ENCODE measurements at places on chromosomes 6 and 20.

DNA sequence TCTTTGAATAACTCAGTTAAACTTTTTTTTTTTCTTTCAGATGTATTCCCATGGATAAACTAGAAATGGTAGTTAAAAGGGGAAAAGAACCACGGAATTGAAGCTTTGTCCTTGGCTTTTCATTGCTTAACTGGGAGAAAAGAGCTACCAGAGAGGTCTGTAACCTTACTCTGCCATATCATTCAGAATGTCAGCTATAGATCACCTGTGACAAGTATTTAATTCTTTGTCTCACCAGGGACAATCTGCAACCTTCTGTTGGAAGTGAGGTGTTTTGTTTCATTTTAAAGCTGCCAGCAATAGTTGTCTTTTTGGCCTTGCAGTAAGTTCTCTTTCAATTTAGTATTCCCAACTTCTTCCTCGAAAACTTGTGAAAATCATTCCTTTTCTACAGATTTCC, 618.4 kb downstream of the FRK start:
- no peak for DNase-seq

- no peak for DNase-seq
Measured at GRCh38 chr20:34165018-34165619, 53.1 kb upstream of the EIF2S2 start.

DNA sequence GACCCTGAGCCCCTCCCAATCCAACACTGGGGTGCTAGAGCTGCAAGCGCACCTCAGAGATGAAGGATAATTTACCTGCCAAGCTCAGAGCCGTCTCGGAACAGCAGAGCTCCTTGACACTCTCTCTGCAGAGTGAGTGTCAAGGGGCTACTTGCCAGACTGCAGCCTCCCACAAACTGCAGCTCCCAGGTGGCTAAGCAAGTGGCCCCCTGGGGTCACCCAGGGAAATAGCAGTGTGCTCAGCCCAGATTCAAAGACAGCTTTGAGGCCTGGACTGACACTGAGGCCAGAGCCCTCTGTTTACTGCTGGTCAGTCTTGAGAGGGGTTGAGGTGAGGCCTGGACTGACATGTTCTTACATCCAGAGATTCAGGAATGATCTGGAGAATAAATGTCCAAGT, 46.0 kb upstream of the GJA1 start:
- DNase-seq = no peak

DNA sequence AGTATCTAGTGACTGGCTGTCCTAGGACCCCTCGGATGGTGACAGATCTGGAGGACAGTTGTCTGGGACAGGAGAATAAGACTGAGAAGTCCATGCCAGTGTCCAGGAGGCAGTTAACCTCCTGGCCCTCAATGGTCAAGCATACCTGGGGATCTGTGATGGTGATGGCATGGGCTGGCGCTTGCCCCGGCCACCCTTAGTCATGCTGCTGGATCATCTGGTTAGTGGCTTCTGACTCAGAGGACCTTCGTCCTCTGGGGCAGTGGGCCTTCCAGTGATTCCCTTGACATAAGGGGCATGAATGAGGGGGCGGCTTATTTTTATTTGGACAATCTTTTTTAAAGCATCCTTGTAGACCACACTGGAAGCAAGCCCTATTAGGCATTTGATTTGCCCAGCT, 24.0 kb upstream of the SF3B5 start:
- no peak for DNase-seq

DNA sequence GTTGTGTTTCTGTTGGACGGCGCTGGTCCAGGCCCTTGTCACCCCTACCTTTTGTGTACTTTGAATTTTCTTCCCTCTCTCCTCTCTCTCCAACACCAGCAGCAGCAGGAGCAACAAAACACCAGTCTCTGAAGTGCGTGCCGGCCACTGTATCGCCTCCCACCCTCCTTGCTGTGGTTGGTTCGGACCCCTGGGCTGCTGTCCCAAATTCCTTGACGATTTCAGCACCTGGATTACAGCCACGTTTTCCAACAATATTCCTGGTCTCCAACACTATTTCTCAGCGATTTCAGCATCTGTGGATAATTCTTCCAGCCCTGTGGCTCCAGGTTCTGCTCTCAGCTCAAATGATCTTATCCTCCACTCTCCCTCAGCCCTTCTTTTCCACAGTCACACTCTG, 11.8 kb downstream of the MAS1 start:
- no peak for DNase-seq

DNA sequence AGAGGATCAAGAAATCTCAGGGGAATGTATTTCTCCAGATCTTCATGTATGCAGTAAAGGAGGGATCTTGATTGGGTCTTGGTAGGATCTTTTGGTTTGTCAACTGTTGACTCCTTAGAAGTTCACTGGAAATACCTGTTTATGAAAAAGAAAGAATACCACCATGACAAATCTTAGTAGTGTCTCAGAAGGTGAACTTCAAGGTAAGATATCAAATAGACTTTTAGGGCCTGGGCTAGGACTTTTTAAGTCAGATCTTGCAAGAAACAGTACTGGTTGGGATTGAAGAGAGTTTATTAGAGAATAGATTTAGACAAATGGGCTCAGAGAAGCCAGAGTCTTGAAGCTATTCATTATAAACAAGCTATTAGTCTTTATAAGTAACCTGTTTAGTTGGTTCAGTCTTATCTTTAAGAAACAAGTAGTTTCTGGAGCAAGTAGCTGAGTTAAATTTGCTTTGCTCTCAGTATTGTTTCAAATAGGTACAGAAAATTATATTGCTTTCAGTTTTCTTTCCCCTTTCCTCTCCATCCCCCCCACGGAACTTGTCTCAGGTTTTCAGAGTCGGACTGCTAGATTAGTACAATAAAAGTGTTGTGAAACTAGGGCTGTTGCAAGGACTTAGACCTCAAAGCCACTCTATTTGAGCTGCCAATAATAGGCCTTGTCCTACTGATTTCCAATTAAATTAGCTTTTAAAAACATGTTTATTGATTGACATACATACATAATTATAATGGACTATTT, 529.1 kb upstream of the CITED2 start:
- no peak for DNase-seq

Measured in activated T-cell treated with anti-CD3 and anti-CD28 coated beads, Interleukin-2, amount 50 U/mL, for 4 hours (primary cell).